ENCODE measurements at places on chromosomes 5 and 9.

- H3K36me3 ChIP-seq, result no peaks in the 10 kb centered on the region
- no peak overlapping the region for H3K27ac ChIP-seq
- no peak for DNase-seq
- no peaks in the 10 kb centered on the region for H3K4me1 ChIP-seq
- no peaks in the 10 kb centered on the region for H3K27me3 ChIP-seq
Measured at GRCh38 chr9:35464141-35465025, 25.5 kb upstream of the RUSC2 start.

DNA sequence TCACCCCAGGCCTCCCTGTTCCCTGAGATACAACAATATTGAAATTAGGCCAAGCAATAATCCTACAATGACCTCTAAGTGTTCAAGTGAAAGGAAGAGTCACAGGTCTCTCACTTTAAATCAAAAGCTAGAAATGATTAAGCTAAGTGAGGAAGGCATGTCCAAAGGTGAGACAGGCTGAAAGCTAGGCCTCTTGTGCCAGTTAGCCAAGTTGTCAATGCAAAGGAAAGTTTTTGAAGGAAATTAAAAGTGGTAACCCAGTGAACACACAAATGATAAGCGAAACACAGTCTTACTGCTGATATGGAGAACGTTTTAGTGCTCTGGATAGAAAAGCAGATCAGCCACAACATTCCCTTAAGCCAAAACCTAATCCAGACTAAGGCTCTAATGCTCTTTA is 39.8 kb downstream of the PTAR1 start:
- no peak overlapping the region for H3K4me3 ChIP-seq
- no peak for DNase-seq
- no peaks in the 10 kb centered on the region for H3K4me1 ChIP-seq
- H3K27me3 ChIP-seq, result no peaks in the 10 kb centered on the region
- peaks cover 9% of the 10 kb centered on the region for H3K36me3 ChIP-seq
- H3K27ac ChIP-seq, result no peak overlapping the region

- no peak overlapping the region for H3K27ac ChIP-seq
- H3K27me3 ChIP-seq, result no peaks in the 10 kb centered on the region
- H3K4me3 ChIP-seq, result no peak overlapping the region
- DNase-seq, result no peak
Measured at GRCh38 chr5:135433681-135434426, 13.3 kb downstream of the DCANP1 start.

DNA sequence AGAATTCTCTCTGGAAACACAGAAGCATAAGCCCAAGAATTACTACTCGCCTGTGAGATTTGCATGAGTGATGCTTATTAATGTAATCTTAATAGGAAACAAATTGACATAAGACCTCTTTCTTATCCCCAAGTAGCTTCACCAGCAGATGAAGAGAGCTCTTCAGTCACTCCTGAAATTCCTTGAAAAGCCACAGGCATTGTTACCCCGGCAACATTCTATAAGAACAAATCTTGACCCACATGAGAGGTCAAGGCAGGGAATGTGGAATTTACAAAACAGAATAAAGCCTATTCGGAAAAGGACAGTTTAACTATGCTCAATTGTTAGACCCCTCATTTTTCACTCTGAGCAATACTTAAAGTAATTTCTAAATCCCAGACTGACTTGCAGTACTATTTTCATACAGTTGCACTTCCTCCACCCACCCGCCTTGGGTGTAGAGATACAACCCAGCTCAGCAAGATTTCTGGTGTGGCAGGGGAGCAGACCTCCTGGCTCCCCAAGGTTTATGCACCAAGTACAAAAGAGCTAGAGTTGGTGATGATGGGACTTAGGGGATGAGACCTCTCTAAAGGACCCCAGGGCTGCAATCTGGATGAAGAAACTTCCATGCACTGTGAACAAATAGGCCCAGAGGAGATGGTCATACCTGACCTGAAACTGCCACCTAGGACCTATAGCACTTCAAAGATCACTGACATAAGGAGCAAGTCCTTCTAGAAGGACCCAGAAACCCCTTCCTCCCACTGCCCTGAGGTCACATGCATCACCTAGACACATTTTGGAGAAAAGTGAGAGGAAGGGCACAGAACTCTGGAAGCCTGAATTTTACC is 242.1 kb downstream of the ZNF608 start:
- no peaks in the 10 kb centered on the region for H3K27me3 ChIP-seq
- DNase-seq, result no peak
- no peaks in the 10 kb centered on the region for H3K4me1 ChIP-seq
- no peaks in the 10 kb centered on the region for H3K36me3 ChIP-seq
- H3K27ac ChIP-seq, result no peak overlapping the region
- H3K4me3 ChIP-seq, result no peak overlapping the region

DNA sequence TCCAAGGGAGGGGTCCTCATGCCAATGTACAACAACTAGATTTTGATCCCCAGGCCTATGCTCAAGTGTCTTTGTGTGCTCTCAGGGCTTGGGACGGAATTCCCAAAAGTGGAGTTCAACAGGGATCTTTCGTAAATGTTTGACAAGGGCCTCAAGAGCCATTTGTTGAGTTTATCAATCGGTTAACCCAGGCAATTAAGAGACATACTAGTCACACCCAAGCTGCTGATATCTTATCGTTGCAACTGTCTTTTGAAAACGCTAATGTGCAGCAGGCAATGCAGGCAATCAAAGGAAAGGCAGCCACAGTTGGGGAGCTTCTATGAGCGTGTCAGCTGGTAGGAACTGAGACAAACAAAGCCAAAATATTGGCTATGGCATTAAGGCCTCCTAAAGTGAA is 161.2 kb downstream of the CPLANE1 start:
- no peak overlapping the region for H3K27ac ChIP-seq
- peaks cover 24% of the 10 kb centered on the region for H3K27me3 ChIP-seq
- H3K4me3 ChIP-seq, result no peak overlapping the region
- no peaks in the 10 kb centered on the region for H3K4me1 ChIP-seq
- no peaks in the 10 kb centered on the region for H3K36me3 ChIP-seq

DNA sequence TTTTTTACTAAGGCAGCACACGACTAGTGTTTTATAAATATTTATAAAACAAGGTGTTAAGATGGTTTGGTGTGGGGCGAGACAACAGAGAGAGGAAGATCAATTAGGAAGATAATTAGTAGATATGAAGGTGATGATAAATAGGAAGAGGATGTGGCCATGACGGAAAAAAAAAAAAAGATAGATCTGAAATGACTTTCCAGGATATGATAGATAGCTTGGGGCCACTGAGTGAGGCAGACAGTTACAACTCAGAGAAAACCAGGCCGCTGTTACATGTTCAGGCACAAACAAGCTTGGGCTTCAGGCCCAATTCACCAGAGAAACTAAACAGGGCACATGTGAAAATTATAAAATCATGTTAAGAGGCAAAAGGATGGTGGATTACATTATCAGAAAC is 43.2 kb downstream of the KIAA0825 start:
- H3K27me3 ChIP-seq, result no peaks in the 10 kb centered on the region
- H3K4me3 ChIP-seq, result no peak overlapping the region

DNA sequence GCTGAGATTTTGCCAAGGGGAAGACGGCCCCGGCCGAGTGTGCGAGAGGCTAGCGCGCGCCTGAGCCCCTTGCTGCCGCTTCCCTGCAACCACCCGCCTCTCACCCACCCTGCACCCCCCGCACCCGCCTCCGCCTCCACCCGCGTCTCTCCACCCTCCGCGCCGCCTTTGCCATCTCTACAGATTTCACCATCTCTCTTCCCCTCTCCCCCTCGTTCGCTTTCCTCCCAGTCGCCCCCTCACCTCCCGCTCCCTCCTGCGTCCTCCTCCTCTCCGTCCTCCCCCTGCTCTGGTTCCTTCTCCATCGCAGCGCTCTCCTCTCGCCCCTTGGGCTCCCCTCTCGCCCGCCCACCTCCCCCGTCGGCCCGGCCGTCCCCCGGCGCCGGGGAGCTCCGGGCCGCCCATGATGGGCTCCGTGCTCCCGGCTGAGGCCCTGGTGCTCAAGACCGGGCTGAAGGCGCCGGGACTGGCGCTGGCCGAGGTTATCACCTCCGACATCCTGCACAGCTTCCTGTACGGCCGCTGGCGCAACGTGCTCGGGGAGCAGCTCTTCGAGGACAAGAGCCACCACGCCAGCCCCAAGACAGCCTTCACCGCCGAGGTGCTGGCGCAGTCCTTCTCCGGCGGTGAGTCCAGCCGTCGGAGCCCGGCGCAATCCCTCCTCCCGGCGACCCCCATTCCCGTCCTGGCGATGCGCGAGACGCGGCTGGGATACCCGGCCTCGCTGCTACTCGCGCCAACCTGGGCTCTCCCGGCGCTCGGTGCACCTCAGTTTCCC is at the start of gene PRDM12:
Gene PRDM12 (plus strand): TSS at position 344 of the 778 bp plus-strand sequence. CDS start 60 bp downstream, at position 404.
- H3K27me3 ChIP-seq, result peaks cover 90% of the 10 kb centered on the region
- DNase-seq, result no peak
- H3K27ac ChIP-seq, result no peak within 1 kb of the TSS
- peaks cover 6% of the 10 kb centered on the region for H3K4me1 ChIP-seq
- H3K4me3 ChIP-seq, result peak within 1 kb of the TSS; percentile 22

DNA sequence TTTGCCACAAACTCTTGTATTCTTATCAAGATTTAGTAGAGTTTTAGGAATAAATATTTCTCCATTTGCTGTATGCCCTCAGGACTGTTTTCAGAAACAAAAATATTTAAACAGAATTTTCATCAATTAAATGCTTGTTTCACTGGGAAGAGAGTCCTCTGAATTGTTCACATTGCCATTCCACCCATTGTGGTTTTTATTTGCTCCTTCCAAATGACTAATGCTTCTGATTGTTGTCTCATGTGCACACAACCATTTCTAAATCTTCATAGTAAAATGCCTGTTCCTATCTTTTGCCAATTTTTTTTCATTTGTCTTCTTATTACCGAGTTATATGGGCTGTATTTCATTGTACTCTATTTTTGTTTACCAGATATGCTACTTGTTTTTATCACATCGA is 10.6 kb downstream of the MARCOL start:
- no peaks in the 10 kb centered on the region for H3K27me3 ChIP-seq
- no peak overlapping the region for H3K4me3 ChIP-seq
- no peaks in the 10 kb centered on the region for H3K4me1 ChIP-seq
- no peaks in the 10 kb centered on the region for H3K36me3 ChIP-seq

GRCh38 chr5:53482717-53483638 is 2.5 kb downstream of the FST start:
- 0 out of 2 replicates have a peak, but pooled peaks cover 1% of the 10 kb centered on the region for H3K4me1 ChIP-seq
- H3K27me3 ChIP-seq, result no peaks in the 10 kb centered on the region
- H3K27ac ChIP-seq, result no peak overlapping the region
- H3K4me3 ChIP-seq, result peak overlapping the region; percentile 49
- no peak for DNase-seq
- peaks cover 5% of the 10 kb centered on the region for H3K36me3 ChIP-seq

- H3K27me3 ChIP-seq, result no peaks in the 10 kb centered on the region
- no peaks in the 10 kb centered on the region for H3K4me1 ChIP-seq
- no peaks in the 10 kb centered on the region for H3K36me3 ChIP-seq
- no peak overlapping the region for H3K27ac ChIP-seq
Measured at GRCh38 chr5:25334350-25334749, 689.6 kb upstream of the CDH10 start.

- DNase-seq, result no peak
- no peaks in the 10 kb centered on the region for H3K27me3 ChIP-seq
- no peaks in the 10 kb centered on the region for H3K4me1 ChIP-seq
- no peak overlapping the region for H3K27ac ChIP-seq
Measured at GRCh38 chr5:126355940-126356339, 67.3 kb upstream of the GRAMD2B start.

- no peak overlapping the region for H3K4me3 ChIP-seq
- H3K27me3 ChIP-seq, result no peaks in the 10 kb centered on the region
- H3K27ac ChIP-seq, result no peak overlapping the region
- H3K4me1 ChIP-seq, result no peaks in the 10 kb centered on the region
- H3K36me3 ChIP-seq, result no peaks in the 10 kb centered on the region
Measured at GRCh38 chr5:159697530-159697929, 218.8 kb upstream of the ADRA1B start.

DNA sequence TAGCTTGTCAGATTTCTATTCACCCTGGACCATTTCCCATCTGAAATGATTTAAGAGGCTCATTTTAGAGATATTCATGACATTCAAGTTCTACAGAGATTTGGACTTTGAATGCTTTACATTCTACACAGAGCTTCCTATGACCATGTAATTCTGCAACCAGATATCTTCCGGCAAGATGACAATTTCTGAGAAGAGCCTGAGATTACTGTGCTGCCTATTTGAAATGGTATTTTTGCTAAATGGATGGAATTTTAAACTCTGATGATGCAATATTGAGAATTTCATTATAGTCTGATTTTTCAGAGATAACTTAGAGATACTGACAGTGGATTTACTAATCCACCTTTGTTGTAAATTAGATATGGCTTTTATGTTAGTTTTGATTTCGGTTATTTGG is 16.0 kb upstream of the ACOT12 start:
- no peaks in the 10 kb centered on the region for H3K27me3 ChIP-seq
- DNase-seq, result no peak
- no peaks in the 10 kb centered on the region for H3K4me1 ChIP-seq
- H3K27ac ChIP-seq, result no peak overlapping the region
- no peak overlapping the region for H3K4me3 ChIP-seq

DNA sequence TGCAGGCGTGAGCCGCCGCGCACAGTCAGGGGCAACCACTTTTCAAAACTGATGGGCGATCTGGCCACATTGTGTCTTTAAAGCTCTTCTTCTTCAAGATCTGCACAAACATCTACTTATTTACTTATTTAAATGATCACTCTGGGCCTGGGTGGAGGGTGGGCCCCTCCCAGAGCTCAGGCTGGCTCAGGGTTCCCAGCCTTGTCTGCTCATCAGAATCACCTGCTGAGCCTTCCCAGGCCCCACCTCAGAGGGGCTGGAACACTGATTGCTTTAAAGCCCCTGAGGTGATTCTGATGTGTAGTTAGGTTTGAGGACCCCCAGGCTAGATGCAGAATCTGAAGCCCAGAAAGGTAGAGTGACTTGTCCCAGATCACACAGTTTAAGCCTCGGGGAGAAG is 45.6 kb upstream of the DMRT1 start:
- H3K27me3 ChIP-seq, result no peaks in the 10 kb centered on the region
- H3K27ac ChIP-seq, result no peak overlapping the region
- no peaks in the 10 kb centered on the region for H3K4me1 ChIP-seq
- no peaks in the 10 kb centered on the region for H3K36me3 ChIP-seq

- DNase-seq, result no peak
- H3K4me3 ChIP-seq, result no peak overlapping the region
- H3K27me3 ChIP-seq, result no peaks in the 10 kb centered on the region
- no peaks in the 10 kb centered on the region for H3K4me1 ChIP-seq
- no peak overlapping the region for H3K27ac ChIP-seq
Measured at GRCh38 chr9:72173080-72173479, 23.8 kb downstream of the GDA start.

GRCh38 chr5:177094224-177095087 is 7.7 kb downstream of the FGFR4 start:
- no peaks in the 10 kb centered on the region for H3K27me3 ChIP-seq
- H3K4me3 ChIP-seq, result no peak overlapping the region
- no peak overlapping the region for H3K27ac ChIP-seq
- DNase-seq, result no peak

GRCh38 chr5:79151942-79152671 is 40.5 kb downstream of the BHMT start:
- no peaks in the 10 kb centered on the region for H3K36me3 ChIP-seq
- DNase-seq, result no peak
- H3K4me3 ChIP-seq, result no peak overlapping the region
- no peak overlapping the region for H3K27ac ChIP-seq

GRCh38 chr5:36726767-36727166 is 120.4 kb downstream of the SLC1A3 start:
- no peak for DNase-seq
- H3K4me1 ChIP-seq, result peaks cover 3% of the 10 kb centered on the region
- H3K27me3 ChIP-seq, result no peaks in the 10 kb centered on the region
- H3K4me3 ChIP-seq, result no peak overlapping the region
